ENCODE measurements at places on chromosomes 7 and 10.

DNA sequence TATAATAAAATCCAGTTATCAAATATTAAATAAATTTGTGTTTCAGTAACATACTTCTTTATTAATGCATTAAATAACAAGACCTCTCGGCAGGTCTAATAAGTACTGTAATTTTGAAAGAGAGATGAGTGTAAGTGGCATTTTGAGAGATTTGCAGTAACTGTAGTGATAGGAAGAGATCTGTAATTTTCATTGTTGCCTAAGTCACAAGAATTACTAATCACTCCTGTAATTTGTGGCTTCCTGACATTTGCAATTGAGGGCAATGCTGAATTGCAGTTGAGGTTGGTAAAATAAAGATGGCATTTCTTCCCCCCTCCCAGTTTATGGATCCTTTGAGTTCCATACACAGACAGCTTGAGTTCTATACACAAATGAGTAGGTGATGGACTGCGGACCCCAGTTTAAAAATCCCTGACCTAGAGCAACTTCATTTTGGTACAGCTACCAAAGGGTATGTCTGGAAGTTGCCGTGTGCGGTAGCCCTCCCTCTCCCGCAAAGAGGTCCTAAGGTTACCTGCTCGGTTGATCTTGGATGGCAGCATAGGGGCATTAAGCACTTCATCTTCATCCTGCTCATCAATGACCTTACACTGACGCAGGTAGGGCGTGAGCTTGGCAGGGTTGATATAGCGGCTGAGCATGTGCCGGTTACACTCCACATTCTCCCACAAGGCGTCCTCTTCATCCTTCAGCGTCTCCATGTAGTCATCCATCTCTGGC lies 96.4 kb downstream of the CARD11 start:
- DNase-seq = no peak

- no peak for DNase-seq
Measured at GRCh38 chr7:2876031-2876731, 32.1 kb upstream of the GNA12 start.

DNA sequence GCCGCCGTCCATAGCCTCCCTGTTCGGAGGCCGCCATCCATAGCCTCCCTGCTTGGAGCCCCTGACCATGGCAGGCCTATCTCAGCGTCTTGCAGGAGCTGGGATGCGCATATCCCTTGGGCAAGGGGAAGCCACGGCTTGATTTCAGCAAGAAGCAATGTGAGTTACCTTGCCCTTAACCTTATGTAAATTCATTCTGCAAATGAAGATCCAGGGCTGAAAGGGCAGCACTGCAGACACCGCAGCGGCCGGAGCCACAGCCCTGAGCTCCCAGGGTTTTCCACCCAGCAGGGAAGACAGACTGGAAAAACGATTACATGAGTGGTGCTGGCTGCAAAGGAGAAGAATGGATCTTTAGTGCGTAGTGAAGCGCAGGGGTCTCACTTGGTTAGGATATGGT lies 95.8 kb downstream of the SEC61G start:
- DNase-seq = no peak

GRCh38 chr7:1892011-1892965 lies 222.2 kb downstream of the ELFN1 start:
- DNase-seq = no peak

GRCh38 chr10:25562547-25562946 lies 371.5 kb upstream of the MYO3A start:
- DNase-seq = no peak

- DNase-seq = peak; percentile 88
Measured at GRCh38 chr10:6275022-6275997, 72.6 kb downstream of the PFKFB3 start.

DNA sequence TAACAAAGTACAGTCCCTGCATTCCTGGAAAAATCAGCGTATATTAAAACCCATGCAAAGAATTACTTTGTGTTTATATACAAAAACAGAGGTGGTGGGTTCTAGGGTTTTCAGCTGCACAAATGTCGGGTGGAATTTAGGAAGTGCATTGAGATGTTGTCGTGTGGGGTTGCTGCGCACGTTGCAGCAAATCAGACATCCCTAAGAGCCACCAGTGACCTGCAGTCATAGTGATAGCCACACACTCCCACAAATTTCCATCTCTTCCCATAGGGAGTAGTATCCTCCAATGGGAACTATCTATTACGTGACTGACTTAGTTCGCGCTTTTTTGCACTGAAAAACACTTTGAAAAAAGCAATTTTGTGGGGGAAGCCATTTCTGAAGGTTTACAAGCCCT lies 375.2 kb upstream of the GALNT17 start:
- no peak for DNase-seq
